Hematopoietic multipotent progenitor cell (in vitro differentiated cells): ENCODE measurements at places on chromosomes 1 and 21.

DNA sequence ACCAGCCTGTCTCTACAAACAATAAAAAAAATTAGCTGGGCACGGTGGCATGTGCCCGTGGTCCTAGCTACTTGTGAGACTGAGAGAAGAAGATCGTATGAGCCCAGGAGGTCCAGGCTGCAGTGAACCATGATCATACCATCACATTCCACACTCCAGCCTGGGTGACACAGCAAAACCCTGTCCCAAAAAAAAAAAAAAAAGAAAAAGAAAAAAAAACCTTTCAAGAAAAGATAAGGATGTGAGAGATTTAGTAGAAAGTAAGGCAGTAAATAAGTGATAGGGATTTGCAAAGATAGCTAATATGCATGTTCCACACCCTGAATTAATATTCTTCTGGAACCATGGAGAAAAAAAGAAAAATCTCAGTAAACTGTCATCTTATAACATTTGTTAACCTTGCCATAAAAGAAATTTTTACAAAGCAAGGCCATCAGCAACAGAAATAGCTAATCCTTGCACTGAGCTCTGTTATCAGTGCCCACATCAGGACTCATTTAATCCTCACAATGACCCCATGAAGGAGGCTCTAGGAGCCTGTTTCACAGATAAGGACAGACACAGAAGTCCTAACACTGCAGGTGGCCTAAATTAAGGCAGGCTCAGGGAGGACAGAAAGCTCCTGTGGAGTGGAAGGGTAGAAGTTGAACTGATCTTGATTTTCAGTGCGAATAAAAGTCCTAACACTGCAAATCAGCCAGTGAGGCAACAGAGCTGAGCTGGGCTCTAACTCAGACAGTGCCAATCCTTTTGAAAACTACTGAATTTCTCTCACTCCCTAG, 7.6 kb downstream of the GNB1 start:
- DNase-seq, result no peak

GRCh38 chr1:226602186-226603021, 53.8 kb downstream of the STUM start:
- no peak for DNase-seq

DNA sequence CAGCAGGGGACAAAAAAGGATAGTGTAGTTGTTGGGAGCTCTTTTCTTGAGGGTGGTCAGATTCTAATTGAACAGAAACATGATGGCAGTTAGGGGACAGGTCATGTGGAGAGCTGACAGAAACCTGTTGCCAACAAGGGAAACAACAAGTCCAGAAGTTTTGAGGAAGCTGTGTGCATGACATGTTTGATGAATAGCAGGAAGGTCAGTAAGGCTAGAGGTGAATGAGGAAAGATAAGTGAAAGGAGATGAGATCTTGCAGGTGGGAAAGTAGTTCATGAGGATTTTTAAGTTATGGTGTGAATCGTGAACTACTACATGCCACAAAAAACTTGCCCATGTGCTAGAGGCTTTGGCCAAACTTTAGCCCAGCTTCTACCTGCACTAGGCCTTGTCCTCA, 1817.4 kb downstream of the MRPL39 start:
- DNase-seq, result peak; percentile 12

GRCh38 chr1:16386454-16387113, 19.5 kb downstream of the SZRD1 start:
- DNase-seq, result no peak

- peak; percentile 42 for DNase-seq
Observed at GRCh38 chr1:32709476-32709875, 6.9 kb upstream of the SYNC start.

- peak; percentile 40 for DNase-seq
Observed at GRCh38 chr1:119327450-119328155, 41.0 kb upstream of the HAO2 start.

DNA sequence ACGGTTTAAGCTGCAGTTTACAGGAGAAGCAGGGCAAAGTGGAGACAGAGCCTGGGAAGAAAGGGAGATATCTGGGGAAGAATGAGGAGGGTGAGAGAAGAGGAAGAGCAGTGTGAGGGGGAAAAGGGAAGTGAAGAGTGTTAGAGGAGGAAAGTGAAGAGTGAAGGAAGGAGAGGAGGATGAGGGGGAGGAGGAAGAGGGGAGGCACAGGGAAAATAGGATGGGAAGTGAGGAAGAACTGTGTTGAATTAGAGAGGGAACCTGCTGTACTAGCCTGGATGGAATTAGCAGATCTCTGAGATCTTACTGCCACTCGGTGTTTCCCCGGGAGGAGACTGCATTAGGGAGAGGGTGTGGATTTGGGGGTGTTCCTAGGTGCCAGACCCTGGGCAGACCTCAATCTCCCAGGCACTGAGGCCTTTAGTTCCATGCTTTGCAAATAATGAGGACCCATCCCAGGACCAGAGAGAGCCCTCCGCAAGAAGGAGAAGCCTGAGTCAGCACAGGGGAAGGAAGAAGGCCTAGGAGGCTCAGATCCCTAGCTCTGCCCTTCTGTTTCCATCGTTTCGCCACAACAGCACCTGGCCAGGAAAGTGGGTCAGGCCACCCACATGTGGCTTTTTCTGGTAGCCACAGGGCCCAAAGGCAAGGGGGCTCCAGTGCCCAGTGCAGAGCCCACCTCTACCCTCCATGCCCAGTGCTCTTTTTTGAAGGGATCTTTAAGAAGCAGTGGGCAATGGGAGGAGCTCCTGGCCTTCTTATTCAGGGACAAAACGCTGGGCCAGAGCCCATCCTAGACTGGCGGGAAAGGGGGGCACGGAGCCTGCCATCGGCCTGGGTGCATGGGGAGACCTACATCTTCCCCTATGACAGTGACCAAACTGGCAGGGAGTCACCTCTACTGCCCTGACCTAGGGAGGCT, 2.0 kb downstream of the LRRN2 start:
- no peak for DNase-seq

- no peak for DNase-seq
Observed at GRCh38 chr1:110106013-110106941, 6.0 kb upstream of the UBL4B start.

DNA sequence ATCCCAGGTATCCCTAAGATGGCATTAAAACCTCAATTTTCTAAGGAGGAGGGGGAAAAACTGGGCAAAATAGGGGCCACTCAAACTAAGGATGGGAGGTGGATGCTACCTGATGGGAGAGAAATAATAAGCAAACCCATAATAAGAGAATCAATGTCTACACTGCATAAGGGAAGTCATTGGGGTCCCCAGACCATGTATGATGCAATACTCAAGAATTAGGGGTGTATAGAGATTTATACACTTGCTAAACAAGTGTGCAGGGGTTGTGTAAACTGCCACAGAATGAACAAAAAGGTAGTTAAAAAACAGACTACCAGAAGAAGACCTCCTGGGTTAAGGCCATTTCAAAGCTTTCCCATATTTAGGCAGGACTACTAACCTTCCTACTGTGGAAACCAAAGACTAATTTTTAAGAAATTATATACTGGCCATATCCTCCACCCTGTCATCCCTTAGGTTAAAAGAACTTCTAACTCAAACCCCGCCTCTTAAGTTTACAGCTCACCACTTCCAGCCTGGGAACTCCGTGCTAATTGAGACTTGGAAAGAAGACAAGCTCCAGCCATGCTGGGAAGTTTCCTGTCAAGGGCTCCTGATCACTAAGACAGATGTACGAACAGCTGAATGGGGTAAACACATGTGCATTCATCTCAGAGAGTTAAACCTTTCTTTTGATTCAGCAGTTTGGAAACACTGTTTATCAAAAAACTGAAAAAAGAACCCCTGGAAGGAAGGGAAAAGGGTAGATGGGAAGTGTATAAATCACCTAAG, 64.4 kb upstream of the TLR5 start:
- DNase-seq, result no peak

GRCh38 chr1:179310721-179311120, 17.1 kb downstream of the SOAT1 start:
- DNase-seq, result no peak

DNA sequence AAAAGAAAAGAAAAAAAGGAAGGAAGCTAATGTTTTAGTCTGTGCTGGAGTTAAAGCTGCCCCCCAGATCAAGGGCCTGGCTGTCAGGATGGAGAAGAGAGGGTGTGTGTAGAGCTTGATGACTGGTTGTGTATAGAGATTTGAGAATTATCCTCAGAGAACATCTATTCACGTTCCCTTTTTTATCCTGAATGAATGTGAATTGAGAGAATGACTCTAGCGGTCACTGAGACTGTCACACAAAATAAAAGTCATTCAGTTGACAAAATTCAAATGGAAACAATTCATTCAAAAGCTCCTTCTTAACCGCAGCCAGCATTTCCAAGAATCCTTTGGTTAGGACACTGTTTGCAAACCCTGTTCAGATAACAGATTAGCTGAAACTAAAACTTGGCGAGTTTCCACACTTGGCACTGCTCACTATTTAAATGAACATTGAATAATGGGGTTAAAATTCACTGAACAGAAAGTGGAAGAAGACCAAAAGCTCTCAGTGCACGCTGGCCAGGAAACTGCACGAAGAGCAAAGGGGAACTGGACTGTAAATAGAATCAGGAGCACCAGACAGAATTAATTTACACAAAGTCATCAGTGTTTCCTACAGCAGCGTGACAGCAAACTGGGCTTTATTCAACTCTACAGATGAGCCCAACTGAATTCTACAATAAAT, 13.6 kb upstream of the FAM89A start:
- DNase-seq, result peak; percentile 36

DNA sequence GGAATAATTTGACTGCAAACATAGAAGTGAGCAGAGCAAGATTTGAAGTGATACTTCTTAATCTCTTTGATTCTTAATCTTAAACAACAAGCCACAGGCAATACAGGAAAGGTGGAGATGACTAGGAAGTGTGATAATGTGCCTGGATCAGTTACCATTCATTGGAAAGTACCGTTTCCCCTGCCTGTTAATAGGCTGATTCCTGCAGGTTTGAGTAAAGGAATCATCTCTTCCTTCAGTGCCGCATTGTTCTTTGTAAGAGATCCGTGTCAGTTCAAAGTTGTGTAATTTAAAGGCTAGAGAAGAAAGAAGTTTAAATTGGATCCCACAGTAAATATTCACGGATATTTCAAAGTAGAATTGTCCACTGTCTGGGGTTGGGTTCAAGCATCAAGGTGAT, 43.5 kb upstream of the BCL10 start:
- no peak for DNase-seq

- peak; percentile 57 for DNase-seq
Observed at GRCh38 chr21:34639882-34640788, 25.2 kb upstream of the RCAN1 start.

DNA sequence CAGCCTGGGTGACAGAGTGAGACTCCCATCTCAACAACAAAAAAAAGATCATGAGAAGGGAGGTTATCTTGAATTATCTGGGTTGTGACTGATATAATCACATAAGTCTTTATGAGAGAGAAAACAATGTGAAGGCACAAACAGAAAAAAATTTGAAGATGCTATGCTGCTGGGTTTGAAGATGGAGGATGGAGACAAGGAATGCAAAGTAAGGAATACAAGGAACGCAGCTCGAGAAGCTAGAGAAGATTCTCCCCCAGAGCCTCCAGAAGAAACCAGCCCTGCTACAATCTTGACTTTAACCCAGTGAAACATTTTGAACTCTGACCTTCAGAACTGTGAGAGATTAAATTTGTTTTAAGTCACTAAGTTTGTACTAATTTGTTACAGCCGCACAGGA, 15.1 kb downstream of the EVI5 start:
- DNase-seq, result no peak

- DNase-seq, result no peak
Observed at GRCh38 chr1:222786121-222786520, 28.7 kb upstream of the DISP1 start.

GRCh38 chr1:233496993-233497392, 116.9 kb upstream of the KCNK1 start:
- no peak for DNase-seq

GRCh38 chr21:22791986-22792560, 1793.9 kb downstream of the NCAM2 start:
- peak; percentile 1 for DNase-seq

GRCh38 chr1:24177161-24177560, 9.9 kb downstream of the IFNLR1 start:
- DNase-seq, result no peak

DNA sequence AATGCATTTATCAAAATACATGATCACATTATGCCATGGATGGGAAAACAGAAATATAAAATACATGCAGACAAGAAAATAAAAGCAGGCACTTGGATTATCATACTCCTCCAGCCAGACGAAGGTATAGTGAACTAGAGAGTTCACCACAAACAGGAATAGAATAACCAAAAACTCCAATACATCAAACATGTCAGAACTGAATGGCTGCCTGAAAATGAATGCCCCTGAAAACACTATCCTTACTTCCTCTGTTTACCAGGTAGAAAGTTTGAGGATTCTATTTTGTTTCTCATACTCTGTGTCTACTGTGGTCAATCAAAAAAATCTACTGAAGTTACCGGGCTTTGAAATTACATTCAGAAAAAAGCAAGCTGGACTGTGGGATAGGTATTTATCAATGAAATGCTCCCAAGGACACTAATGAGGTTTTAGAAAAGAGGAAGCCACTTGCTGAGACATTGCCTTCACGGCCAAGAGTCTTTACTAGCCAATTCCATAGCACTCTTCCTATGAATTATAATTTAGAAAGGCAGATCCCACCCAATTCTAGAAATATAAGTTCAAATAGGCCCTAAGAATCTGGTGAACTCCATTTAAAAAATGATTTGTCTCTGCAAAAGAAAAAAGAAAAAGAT, 197.7 kb downstream of the SMYD3 start:
- DNase-seq, result no peak

DNA sequence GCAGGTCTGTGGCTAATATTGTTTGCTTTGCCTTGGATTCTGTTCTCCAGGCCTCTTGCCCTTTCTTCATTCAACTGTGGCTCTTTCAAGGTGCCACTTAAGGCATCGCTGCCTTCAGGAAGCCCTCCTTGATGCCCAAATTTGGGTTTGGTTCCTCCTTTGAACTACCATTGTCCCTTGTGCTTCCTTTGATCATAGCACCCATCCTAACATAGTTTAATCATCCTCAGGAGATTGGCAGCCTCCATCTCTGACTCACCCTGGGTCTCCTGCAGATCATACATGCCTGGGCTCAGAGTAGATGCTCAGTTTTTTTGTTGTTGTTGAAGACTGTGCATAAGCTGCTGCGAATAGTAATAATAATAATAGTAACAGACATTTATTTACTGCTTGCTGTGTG, 54.4 kb upstream of the ACOT11 start:
- peak; percentile 49 for DNase-seq

GRCh38 chr1:153545067-153546055, at the start of gene S100A4:
Gene S100A4, minus strand, starts transcription at chr1:153545806. Its CDS starts 1,012 bp downstream, at chr1:153544794.
- DNase-seq, result peak; percentile 95

GRCh38 chr1:19443326-19443725, 42.0 kb downstream of the CAPZB start:
- DNase-seq, result no peak

- DNase-seq, result no peak
Observed at GRCh38 chr1:167344112-167344511, 123.4 kb downstream of the POU2F1 start.

- peak; percentile 64 for DNase-seq
Observed at GRCh38 chr1:15046487-15047165, 106.9 kb upstream of the TMEM51 start.

GRCh38 chr1:22349362-22350043, 102.1 kb upstream of the ZBTB40 start:
- DNase-seq, result no peak

DNA sequence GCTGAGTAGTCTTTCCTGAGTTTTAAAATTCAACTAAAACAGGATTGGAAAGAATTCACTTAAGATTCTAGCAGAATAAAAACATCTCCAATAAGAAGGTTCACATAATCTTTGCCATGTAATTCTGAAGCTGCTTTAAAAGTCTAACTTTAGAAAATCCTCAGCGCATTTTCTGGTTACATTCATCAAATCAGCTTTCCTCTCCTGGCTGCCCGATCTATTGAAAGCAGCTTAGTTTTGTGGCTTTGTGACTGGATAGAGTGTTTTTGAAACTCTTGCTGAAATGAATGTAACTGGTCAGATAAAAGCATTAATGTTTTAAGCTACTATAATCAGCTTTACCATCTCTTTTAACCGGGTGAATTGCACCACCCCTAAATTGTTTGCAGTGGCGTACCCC, 66.8 kb downstream of the DOP1B start:
- no peak for DNase-seq
